ENCODE measurements at places on chromosomes 13 and 19.

GRCh38 chr19:17052439-17052838 is 22.8 kb downstream of the HAUS8 start:
- DNase-seq, result no peak

GRCh38 chr19:16470911-16471811 is 609 bp downstream of the EPS15L1 start:
- no peak for DNase-seq

DNA sequence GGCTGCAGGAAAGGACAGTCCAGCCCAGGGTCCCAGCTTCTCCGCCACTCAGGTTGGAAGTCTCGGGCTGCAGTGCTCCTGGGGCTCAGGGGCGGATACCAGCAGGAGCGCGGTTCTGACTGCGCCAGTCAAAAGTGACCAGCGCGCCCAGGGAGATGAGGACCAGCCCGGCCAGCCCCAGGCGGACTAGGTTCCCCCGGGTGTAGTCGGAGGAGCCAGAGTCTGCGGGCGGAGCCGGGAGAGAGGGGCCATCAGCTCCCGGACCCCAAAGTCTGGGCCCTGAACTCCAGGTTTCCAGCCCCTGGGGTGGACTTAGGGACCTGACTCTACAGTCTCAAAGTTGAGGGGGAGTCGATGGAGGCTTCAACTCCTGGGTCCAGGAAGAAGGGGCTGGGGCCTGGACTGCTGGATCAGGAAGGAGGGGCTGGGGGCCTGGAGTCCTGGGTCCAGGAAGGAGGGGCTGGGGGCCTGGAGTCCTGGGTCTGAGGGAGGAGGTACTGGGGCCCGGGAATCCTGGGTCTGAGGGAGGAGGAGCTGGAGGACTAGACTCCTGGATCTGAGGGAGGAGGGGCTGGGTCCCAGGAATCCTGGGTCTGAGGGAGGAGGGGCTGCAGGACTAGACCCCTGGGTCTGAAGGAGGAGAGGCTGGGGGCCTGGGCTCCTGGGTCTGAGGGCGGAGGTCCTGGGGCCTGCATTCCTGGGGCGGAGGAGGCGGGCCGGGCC is 5.3 kb downstream of the OSCAR start:
- DNase-seq, result no peak

DNA sequence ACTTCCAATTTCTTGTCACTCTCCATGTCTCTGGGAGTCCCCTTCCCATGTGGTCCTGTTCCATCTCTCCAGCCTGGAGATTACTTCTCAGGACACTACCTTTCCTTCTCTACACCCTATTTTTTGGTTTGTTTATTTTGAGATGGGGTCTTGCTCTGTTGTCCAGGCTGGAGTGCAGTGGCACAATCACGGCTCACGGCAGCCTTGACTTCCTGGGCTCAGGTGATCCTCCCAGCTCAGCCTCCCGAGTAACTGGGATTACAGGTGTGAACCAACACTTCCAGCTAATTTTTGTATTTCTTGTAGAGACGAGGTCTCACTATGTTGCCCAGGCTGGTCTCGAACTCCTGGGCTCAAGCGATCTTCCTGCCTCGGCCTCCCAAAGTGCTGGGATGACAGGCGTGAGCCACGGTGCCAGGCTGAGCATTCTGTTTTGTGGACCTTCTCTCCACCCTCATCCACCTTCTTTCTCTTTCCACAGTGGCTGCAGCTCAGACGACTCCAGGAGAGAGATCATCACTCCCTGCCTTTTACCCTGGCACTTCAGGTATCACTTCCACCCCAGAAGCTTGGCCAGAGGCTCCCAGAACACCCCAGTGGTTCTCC is 644 bp downstream of the HCST start:
- no peak for DNase-seq

DNA sequence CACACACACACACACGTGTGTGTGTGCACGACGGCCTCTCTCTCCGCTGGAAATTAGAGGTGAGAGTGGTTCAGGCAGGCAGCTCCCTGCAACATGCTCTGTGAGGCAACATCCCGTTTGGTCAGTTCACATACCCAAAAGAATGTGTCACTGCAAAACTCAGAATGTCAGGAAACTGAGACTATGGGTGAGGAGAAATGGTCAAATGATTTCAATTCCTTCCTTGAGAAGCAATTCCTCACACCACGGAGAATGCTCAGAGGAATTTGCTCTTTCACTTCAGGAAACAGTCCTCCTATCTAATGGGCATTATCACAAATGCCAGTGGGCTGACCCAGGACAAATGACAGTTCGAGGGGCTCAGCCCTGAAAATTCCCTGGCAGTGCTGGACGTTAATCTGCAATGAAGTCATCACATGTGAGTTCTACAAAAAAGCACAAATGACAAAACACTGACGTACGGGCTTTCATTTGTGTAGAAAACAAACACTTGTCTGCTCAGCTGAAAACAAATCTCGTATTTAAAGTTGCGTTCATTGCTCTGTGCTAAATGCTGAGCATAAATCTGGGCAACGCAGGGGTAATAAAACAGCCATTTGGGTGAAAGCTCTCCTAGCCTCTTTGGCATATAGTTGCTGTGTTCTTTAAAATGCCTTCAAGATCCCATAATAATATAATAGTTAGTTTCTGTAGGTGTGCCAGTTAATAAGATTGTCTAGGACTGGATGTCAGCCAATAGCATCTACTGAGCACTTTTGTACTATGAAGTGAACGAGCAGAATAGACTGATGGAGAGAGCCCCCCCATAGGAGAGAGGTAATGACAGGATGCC is 18.6 kb upstream of the LATS2 start:
- DNase-seq, result no peak

Data from stimulated activated CD8-positive, alpha-beta memory T cell treated with anti-CD3 and anti-CD28 coated beads, Interleukin-7, amount 100 ng/mL, for 1 hour (primary cell).